ENCODE measurements at places on chromosomes 4 and X.

DNA sequence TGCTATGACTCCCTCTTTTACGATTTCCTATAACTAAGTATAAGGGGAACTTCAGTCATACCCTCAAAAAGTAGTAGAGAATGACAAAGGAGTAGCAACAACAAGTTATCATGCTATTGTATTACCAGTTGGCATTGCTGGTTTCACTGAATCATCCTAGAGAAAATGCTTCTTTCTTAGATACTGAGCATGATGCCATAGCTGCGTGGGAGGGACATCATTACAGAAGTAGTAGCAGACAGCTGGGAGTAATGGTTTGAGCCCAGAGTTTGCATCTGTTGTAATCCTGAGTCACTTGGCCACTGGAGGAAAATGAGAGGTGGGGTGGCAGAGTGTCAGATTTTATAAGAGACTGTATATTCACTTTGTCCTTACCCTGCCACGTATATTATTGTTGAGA, 38.6 kb downstream of the MTMR1 start:
- DNase-seq, result peak; percentile 45

DNA sequence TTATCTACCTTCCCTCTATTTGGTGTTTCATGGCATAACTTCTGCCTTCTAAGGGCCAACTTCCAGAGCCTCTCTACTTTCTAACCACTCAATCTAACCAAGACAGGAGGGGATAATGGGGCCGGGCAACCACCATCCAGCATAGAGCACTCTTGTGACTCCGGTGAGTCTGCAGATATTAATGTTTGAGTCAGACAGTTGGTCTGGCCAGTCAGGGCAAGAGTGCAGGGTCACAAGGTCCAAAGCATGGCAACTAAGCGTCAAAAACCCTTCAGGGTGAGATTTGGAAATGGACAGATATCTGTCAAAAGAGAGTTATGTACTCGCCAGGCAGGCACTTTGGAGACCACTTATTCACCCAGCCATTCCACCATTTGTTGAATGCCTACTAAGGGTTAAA, 105.0 kb downstream of the PALLD start:
- DNase-seq, result no peak

DNA sequence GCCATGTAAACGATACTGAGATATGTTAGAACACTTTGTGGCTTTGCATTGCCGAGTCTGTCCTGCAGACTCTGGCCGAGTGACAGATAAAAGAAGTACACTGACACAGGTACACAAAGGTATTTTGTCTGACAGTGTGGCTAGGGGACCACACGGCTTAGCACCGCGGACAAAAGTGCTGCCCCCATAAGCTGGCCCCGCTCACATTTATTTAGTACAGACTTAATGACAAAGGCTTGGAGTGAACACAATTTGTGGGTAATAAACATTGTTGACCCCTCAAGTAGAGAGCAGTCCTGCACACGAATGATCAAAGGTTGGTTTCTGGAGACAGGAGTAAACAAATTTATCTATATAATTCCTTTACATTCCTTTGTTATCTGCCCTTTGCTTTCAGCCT, 976.8 kb downstream of the TRAM1L1 start:
- no peak for DNase-seq

DNA sequence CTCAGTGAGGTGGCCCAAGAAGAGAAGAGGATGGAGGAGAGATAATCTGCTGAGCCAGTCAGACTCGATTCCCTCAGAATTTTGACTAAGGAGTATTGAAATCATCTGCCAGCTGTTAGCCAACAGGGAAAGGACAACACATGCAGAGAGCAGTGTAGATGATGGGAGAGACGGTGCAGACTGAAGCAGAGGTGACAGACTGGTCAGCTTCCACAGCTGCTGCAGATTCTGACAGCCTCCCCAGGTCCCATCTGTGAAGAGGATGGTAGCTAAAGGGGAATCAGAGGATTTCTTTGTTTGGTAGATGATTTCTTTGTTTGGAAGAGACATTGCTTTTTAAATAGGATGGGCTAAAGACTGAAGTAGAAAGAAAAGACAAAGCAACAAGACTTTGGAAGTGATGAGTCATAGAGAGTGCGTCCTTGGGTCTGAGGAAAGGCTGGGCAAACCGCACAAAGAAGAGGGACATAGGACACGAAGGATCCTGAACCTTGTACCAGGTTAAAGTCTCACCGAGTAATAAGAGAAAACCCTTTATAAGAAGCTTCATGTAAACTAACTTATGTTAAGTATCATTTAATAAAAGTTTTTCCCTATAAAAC, 27.6 kb downstream of the INTU start:
- DNase-seq, result no peak

DNA sequence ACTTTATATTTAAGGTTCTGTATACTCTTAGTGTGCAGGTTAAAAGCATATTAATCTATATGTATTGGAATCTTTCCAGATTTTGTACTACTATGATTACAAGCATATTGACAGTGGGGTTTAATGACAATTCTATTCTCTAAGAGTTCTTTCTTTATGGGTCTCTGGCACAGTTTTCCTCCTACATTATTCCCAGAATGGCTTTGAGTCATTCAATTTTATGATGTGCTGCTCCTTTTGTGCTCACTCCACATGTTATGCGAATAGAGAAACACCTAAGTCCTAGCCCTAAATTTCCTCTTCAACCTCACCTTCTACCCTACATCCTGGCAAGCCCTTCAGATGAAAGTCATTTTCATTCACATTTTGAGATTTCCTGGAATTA, 209.9 kb upstream of the DIAPH2 start:
- no peak for DNase-seq

DNA sequence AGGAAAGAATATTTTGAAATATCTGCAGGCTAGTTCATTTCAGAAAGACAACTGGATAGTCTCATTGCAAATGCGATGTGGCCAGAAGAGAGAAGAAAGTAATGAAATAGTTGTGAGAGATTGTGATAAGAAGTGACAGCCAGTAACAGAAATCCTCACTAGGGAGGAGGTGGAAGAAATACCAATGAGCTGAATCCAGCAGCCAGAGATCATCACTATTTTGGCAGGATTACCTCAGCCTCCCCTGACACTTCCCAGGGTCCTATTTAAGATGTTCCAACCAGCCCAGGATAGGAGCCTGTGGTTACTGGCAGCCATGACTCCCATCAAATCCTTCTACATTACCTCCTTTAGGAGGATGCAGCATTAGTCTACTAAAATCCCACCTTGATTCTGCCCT, 76.7 kb upstream of the ARHGAP24 start:
- DNase-seq, result no peak

All from stimulated activated CD4-positive, alpha-beta T cell treated with anti-CD3 and anti-CD28 coated beads, TNF-alpha, amount 100 ng/mL, for 24 hours (primary cell).